Stimulated activated CD4-positive, alpha-beta T cell treated with anti-CD3 and anti-CD28 coated beads, TNF-alpha, amount 100 ng/mL, for 1 hour (primary cell): ENCODE measurements at places on chromosomes 12 and 14.

- no peak for DNase-seq
These were observed 223.9 kb downstream of the PTPRO start for GRCh38 chr12:15546102-15546701.

DNA sequence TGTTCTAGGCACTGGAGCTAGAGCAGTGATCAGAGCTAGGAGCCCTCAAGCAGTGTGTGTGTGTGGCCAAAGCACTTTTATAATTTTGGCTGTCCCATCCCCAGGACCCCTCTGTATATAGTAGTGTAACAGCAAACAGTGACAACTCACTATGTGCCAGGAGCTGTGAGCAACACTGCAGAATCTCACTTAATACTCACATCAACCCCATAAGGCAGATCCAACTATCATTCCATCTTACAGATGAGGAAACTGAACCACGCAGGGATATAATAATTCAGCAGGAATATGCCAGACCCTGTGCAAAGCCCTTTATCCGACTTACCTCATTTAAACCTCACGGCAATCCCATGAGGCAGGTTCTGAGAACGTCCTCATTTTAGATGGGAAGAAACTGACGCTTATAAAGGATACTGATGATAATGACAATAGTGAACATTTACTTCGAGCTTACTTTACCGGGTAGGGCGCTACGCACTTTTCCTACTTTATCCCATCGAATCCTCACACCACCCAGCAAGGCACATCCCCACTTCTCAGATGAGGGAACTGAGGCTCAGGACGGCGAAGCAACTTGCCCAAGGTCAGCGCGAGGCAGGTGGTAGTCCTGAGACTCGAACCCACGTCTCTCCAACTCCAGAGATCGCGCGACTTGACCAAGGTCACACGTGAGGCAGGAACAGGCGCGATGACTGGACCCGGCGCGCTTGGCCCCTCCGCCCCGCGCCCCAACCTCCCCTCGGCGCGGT is 687 bp downstream of the RAB35 start:
- no peak for DNase-seq

- DNase-seq: no peak
These were observed 57.7 kb downstream of the MAX start for GRCh38 chr14:65044596-65044959.

DNA sequence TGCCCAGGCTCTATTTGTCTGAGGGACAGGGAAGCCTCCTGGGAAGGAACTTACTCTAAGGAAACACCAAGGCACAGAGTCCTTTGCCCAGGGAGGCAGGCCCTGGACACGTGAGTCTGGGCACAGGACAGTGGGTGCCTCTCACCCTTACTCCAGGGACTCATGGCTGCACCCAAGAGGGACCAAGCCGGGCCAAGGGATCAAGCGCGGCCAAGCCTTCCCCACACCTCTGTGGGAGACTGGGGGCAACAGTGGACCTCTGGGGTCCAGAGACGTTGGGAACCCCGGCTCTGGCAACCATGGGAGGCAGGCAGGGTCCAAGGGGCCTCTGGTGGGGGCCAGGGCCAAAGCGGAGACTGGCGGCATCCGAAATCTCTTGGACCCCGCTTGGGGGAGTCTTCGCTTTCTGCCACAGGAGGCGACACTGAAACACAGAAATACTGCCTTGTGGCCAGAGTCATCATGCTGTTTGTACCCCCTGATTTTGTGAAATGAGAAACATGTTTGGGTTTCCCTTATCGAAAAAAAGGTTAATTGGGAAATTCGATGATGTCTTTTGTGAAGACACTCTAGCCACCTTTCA is 51.7 kb upstream of the BCL11B start:
- DNase-seq: no peak

GRCh38 chr12:230925-231671 is 17.1 kb upstream of the SLC6A12 start:
- no peak for DNase-seq

DNA sequence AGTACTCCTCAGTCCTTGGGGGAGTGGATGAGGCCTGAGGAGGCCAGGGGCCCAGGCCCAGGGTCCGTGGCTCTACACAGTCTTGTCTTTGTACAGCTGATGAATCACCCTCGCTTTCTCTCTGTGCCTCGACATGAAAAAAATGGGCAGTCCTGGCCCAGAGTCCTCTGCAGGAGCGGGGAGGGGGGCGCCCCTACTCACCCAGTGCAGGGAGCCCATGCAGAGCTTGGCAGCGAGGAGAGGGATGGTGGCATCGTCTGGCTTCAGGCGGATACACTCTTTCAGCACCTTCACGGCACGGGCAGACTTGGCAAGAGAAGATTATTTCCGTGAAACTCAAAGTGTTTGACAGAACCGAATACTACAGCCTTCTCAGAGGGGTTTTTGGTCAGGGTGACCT is 159.3 kb downstream of the TTC7B start:
- DNase-seq: no peak

GRCh38 chr12:41681898-41682297 is 462.8 kb downstream of the GXYLT1 start:
- no peak for DNase-seq

- no peak for DNase-seq
These were observed 30.8 kb downstream of the LGMN start for GRCh38 chr14:92717571-92718042.

GRCh38 chr12:131124487-131125280 is 171.0 kb downstream of the ADGRD1 start:
- DNase-seq: no peak

- no peak for DNase-seq
These were observed 53.7 kb upstream of the LRRK2 start for GRCh38 chr12:40171066-40171465.

DNA sequence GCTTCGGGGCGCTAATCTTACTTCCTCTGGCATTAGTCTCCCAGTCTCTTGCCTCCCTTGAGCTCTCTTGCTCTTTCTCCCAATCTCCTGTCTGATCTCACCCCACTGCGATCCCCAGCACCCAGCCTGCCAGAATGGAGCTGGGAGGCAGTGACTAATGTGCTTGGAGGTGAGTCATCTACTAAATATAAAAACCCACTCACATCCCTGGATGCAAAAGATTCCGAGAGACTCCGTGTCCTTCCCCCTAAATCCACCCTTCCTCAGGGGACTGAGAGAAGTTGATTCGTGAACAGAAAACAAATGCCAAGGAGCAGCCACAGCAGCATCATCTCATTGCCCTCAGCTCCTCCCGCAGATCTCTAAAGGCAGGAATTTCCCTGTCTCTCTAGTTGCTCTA is 45.7 kb upstream of the KCNA5 start:
- no peak for DNase-seq

GRCh38 chr14:70067810-70068209 is 120.9 kb downstream of the SLC8A3 start:
- DNase-seq: no peak

GRCh38 chr12:68327896-68328295 is 4.3 kb downstream of the MDM1 start:
- DNase-seq: no peak

DNA sequence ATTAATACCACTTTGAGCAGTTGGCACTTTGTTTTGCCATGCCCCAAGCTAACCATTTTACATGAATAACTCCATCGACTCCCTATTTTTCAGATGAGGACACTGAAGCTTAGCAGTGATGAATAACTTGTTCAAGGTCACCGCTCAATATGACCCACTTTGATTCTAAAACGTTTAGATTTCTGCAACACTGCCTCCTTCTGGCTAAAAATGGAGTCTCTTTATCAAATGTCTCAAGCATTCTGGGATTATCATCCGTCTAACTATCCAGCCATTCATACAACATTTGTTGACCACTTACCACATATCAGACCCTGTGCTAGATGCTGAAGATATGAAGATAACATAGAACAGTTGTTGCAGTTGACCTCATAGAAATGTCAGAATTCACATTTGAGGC is 298.0 kb downstream of the PPFIA2 start:
- DNase-seq: no peak

DNA sequence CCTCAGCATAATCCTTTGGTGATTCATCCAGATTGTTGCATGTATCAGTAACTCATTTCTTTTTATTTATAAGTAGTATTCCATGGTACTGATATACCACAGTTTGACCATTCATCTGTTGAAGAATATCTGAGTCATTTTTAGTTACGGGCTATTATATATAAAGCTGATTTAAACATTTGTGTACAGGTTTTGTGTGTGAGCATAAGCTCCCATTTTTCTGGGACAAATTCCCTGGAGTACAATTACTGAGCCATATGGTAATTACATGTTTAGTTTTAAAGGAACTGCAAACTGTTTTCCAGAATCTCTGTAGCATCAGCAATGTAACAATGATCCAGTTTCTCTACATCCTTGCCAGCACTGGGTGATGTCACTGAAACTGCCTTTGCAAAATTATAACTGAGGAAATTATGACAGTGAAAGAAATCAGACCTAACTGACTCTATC is 236.2 kb upstream of the KRR1 start:
- no peak for DNase-seq

GRCh38 chr14:34693228-34693939 is 21.0 kb downstream of the CFL2 start:
- DNase-seq: no peak

DNA sequence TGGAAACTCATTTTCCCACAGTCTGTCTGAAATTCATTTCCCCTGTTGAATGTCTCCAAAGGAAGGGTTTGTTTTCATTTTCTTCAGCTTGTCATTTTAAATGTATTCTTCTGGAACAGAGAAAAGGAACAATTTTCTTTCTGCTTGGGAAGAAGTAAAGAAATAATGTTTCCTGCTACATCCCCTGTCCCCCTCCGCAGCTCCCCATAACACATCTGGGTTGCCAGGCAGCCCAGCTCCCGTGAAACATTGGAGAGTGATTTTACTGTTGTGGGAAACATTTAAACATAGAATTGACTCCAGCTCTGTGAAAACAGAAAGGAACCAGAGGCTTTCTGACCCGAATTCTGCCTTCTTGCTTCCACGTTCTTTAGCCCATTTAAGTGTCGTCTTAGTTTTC is 159.5 kb downstream of the TMEM132C start:
- no peak for DNase-seq

DNA sequence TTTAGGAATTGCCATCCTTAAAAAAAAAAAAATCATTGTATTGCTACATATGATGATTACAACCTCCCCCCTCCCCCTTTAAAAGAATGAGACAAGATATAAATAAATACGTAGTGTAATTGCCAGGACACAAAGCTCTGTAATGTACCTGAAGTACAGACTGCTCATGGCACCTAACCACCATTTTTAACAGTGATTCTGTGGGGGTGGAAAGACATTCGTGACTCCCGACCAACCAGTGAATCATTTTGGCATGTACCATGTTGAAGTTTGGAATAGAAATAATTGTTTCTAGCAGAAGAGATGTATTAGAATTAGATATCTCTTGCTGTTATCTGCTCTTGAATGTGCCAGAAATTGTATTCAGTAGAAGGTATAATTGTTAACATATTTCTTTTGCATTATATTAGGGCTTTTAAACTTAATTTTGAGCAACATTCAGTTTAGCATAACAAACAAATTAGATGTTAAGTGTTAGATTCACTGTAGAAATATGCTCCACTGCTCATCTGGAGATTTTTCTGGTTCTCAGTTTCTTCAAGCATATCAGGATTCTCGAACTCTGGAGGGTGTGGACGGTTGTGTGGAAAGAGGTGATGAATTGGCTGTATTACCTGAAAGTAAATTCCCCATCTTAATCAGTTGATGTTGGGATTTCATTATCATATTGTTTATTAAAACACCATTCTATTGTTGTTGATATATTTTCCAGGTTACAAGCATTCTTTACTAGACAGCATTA is 31.1 kb downstream of the FRS2 start:
- no peak for DNase-seq

- DNase-seq: no peak
These were observed 28.3 kb upstream of the GALNT9 start for GRCh38 chr12:132357623-132358186.

- DNase-seq: no peak
These were observed 96.9 kb upstream of the PMCH start for GRCh38 chr12:102294568-102294967.

DNA sequence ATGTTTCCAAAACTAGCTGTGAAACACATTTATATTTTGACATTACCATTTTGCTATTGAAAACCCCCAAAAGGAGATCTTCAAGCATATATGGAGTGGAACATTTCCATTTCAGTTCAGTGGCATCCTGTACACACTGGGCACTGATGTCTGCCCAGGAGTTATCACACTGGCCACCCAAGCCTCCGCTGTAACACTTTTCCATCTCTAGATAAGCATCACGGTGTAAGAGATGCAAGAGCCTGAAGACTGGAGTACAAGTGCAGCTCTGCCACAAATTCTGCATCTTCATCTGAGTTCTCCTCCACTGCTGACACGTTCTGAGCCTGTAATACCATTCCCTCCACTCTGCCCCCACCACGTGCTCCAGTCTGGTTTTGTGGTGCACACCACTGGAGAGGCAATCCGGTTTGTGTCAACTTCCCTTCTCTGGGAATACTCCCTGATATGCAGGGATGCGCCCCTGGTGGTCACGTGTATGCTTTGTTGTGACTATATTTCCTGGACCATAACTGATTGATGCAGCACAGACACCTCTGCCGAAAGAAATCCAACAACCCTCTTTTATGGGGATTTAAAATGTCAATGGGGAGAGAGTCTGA is 12.7 kb downstream of the SPTLC2 start:
- no peak for DNase-seq

DNA sequence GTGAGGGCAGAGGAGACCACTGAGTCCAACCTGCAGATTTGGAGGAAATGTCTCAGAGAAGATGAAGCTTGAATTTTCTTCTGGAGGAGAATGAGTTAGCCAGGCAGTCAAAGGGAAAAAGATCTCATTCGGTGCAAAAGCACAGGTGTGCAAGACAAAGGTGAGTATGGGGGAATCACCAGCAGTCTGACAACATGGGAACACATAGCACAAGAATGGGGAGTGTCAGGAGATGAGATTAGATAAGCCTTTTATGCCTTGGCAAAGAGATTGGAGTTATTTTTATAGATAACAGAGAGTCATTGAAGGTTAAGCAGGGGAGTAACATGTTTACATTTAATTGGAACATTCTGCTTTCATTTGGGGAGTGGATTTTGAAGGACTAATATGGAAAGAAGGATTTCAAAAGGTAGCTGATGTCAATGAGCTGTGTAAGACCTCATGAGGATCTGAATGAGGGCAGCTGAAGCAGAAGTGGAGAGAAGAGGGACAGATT is 171.3 kb upstream of the NTF3 start:
- DNase-seq: no peak
